Left lung (tissue), 14 donors: ENCODE measurements at places on chromosomes 1 and 21. TPM values are rescaled to one million over a fixed set of nuclear protein-coding genes. Genes with fewer than 3 reads are reported as not detected.
A peak's percentile ranks its signal among the peaks of the same experiment; 100 is the strongest.

Gene WLS
- total RNA-seq = 127 TPM

GRCh38 chr1:233916706-233917105, 12.2 kb downstream of the SLC35F3 start:
- no peak for DNase-seq

GRCh38 chr1:244192325-244192724, 141.2 kb downstream of the ZBTB18 start:
- no peak for DNase-seq

Gene MATN1
- 0.08 TPM for total RNA-seq

- no peak for DNase-seq
Measured at GRCh38 chr1:171802207-171802606, 20.7 kb downstream of the METTL13 start.

DNA sequence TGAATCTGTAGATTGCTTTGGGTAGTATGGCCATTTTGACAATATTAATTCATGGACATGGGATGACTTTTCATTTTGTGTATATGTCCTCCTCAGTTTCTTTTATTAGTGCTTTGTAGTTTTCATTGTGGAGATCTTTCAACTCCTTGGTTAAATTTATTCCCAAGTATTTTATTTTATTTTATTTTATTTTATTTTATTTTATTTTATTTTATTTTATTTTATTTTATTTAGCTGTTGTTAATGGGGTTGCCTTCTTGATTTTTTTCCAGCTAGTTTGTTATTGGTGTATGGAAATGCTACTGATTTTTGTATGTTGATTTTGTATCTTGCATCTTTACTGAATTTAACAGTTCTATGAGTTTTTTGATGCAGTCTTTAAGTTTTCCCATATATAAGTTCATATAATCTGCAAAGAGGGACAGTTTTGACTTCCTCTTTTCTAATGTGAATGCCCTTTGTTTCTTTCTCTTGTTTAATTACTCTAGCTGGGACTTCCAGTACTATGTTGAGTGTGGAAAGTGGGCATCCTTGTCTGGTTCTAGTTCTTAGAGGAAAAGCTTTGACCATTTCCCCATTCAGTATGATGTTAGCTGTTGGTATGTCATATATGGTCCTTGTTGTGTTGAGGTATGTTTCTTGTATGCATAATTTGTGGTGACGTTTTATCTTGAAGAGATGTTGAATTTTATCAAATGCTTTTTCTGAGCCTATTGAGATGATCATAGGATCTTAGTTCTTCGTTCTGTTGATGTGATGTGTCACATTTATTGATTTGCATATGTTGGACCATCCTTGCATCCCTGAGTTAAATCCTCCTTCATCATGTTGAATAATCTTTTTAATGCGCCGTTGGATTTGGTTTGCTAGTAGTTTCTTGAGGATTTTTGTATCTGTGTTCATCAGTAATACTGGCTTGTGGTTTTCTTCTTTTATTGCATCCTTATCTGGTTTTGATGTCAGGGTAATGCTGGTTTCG, 14.3 kb downstream of the CEPT1 start:
- no peak for DNase-seq

Gene GSTM1
- total RNA-seq = not detected

Gene OR14K1
- total RNA-seq = not detected

- peak; percentile 35 for DNase-seq
Measured at GRCh38 chr1:211323156-211324063, 3.2 kb upstream of the TRAF5 start.

DNA sequence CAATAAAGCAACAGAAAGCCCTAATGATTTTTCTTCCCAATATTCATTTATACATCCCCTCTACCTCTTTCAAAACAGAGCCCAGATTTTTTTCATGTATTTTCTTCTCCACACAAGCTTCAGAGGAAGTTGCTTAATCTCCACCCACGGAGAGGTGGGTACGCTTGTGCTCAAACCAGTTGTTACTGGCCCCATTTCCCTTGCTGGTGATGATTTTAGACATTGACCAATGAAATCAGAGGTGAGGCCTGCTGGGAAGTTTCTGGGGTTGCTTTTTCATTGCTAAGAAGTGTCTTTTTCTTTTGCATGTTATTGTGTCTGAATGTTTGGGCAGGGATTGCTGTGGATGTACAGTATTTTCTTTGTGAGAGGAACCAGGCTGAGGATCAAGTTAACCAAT, 448.1 kb upstream of the B3GALT2 start:
- no peak for DNase-seq

Gene BCAN
- 0.34 TPM for total RNA-seq

Gene FYB2
- 1.2 TPM for total RNA-seq

- no peak for DNase-seq
Measured at GRCh38 chr1:86527306-86527705, 19.6 kb upstream of the CLCA4 start.

- no peak for DNase-seq
Measured at GRCh38 chr1:215458104-215458503, 109.0 kb upstream of the KCTD3 start.

GRCh38 chr1:77446841-77447555, 165.2 kb downstream of the AK5 start:
- DNase-seq = no peak

- no peak for DNase-seq
Measured at GRCh38 chr1:102942324-102942723, 166.0 kb downstream of the COL11A1 start.

DNA sequence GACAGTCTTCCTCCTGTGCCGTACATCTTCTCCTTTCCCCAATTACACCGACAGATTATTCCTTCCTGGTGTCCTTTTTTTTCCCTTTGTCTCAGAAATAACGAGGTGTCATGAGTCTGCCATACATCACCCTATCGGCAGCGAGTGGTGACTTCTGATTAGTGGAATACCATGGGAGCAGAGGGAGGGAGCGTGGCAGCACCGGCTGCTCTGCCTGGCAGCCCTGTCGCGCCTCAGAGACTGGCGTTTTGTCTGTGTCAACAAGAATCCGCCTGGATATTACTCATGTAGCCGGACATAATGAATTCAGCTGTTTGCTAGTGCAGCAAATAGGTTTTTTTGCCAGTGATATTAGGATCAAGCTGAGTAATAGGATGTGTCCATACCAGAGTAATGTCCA, 51.8 kb downstream of the UTP25 start:
- no peak for DNase-seq

Gene RNU1-1
- 2,748 TPM for total RNA-seq

DNA sequence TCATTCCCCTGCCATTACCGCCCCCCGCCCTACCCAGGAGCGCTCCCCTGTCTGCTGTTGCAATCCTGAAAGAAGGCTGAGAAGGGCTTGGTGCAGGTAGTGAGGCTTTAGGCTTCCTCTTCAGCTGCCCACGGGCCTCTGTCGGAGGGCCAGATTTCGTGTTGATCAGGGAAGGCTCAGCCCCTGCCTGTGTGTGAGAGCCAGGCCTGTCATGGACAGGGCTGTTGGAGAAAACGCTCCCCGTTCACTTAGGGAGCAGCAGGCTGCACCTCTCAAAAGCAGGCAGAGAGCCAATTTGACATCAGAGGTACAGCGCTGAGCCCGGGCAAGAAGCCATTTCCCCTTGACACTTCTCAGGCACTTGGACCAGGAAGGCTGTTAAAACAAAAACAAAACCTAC, 19.0 kb downstream of the TEX35 start:
- DNase-seq = no peak

- peak; percentile 86 for DNase-seq
Measured at GRCh38 chr1:1000357-1001056, 610 bp upstream of the HES4 start.
